Lower lobe of right lung (tissue), 2 donors: ENCODE measurements at places on chromosomes 3 and 15. TPM values are rescaled to one million over a fixed set of nuclear protein-coding genes. Genes with fewer than 3 reads are reported as not detected.

DNA sequence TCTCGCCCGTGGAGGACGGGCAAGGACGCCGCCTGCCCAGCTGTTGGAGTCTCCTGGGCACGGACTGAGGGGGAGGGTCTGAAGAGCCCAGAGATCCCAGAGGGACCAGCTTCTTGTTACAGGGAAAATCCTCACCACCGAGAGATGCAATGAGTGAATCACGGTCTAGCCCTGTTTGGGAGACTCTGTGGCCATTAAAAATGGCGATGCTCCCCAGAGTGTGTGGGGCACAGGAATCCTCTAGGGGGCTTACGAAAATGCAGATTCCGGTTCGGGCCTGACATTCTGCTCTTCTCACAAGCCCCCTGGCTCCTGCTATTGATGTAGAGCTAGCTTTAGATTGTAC lies 35.5 kb upstream of the EPHB3 start:
- DNase-seq: no peak
- peaks cover 35% of the 10 kb centered on the region for H3K27me3 ChIP-seq
- H3K4me3 ChIP-seq: peak overlapping the region; percentile 56
- H3K4me1 ChIP-seq: peaks cover 12% of the 10 kb centered on the region

- H3K27me3 ChIP-seq: no peaks in the 10 kb centered on the region
- no peak overlapping the region for H3K27ac ChIP-seq
- no peak for DNase-seq
- H3K36me3 ChIP-seq: no peaks in the 10 kb centered on the region
- H3K4me3 ChIP-seq: no peak overlapping the region
Measured at GRCh38 chr15:34821831-34822230, 26.5 kb upstream of the ACTC1 start.

DNA sequence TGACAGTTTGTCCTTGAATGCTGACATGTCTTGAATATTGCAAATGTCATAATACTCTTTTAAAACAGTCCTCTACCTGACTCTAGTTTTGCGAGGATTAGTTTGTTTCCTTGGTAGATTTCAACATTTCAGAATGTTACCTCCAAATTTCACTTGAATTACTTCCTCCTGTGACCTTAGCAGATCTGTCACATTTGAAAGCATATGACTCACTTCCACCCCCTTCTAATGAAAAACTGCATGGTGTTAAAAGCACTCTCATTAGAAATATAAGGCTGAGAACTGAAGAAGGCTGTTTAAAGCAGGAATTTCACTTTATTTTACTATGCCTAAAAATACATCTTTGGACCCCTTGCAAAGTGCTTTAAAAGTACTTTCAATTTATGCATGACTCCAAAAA lies 598.7 kb upstream of the TGFBR2 start:
- H3K27me3 ChIP-seq: no peaks in the 10 kb centered on the region
- H3K4me3 ChIP-seq: no peak overlapping the region
- H3K4me1 ChIP-seq: no peaks in the 10 kb centered on the region
- no peak overlapping the region for H3K27ac ChIP-seq
- H3K36me3 ChIP-seq: no peaks in the 10 kb centered on the region

NDUFAF3 gene
- total RNA-seq: 85.6 TPM

PDCD6IP gene
- 296 TPM for total RNA-seq

DNA sequence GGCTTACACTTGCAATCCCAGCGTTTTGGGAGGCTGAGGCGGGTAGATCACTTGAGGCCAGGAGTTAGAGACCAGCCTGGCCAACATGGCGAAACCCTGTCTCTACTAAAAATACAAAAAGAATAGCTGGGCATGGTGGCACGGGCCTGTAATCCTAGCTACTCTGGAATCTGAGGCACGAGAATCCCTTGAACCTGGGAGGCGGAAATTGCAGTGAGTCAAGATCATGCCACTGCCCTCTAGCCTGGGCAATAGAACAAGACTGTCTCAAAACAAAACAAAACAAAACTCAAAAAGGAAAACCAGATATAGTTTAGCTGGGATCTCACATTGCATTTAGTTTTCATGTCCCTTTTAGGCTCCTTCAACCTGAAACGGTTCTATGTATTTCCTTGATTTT lies 2.9 kb upstream of the USP50 start:
- no peaks in the 10 kb centered on the region for H3K27me3 ChIP-seq
- no peak overlapping the region for H3K4me3 ChIP-seq
- no peaks in the 10 kb centered on the region for H3K36me3 ChIP-seq
- DNase-seq: no peak
- H3K27ac ChIP-seq: no peak overlapping the region

DNA sequence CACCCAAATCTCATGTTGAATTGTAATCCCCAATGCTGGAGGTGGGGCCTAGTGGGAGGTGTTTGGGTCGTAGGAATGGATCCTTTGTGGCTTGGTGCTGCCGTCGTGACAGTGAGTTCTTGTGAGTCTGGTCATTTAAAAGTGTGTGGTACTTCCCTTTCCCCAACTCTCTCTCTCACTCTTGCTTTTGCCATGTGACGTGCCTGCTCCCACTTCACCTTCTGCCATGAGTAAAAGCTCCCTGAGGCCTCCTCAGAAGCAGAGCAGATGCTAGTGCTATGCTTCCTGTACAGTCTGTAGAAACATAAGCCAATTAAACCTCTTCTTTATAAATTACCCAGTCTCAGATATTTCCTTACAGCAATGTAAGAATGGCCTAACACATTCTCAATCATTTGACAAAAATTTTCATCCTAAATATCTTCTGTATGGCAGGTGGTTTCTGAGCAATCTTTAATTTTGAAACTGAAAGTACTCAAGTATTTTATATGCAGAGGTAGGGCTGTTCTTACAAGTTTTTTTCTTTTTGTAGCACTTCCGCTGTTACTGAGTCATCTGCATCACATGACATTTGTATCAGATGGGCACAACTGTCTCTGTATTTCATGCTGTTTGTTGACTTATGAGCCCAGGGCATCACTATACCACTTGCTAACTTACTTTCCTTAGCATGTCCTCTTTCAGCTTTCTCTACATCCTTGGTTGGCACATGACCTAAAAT lies 8.8 kb downstream of the RPL39L start:
- peak overlapping the region; percentile 67 for H3K27ac ChIP-seq
- H3K36me3 ChIP-seq: no peaks in the 10 kb centered on the region
- DNase-seq: no peak
- no peaks in the 10 kb centered on the region for H3K27me3 ChIP-seq
